ENCODE measurements at places on chromosomes 4 and X.

DNA sequence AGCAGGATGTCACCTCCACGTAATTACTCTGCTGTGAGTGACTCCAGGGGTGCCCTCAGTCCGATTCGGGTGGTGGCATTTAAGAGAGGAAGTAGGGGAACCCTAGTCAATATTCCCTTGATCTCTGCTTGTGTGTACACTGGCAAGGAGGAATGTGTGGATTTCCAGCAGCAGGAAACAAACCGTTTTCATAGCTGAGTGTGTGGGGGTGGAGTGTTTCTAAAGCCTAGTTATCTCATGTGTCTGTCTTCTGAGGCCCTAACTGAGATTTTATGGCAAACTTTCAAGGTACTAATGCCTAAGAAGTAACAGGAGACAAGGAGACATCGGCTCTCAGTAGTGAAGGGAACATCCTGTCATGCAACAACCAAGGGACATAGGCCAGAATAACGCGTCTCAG, 6.6 kb upstream of the CLDN24 start:
- DNase-seq: no peak

DNA sequence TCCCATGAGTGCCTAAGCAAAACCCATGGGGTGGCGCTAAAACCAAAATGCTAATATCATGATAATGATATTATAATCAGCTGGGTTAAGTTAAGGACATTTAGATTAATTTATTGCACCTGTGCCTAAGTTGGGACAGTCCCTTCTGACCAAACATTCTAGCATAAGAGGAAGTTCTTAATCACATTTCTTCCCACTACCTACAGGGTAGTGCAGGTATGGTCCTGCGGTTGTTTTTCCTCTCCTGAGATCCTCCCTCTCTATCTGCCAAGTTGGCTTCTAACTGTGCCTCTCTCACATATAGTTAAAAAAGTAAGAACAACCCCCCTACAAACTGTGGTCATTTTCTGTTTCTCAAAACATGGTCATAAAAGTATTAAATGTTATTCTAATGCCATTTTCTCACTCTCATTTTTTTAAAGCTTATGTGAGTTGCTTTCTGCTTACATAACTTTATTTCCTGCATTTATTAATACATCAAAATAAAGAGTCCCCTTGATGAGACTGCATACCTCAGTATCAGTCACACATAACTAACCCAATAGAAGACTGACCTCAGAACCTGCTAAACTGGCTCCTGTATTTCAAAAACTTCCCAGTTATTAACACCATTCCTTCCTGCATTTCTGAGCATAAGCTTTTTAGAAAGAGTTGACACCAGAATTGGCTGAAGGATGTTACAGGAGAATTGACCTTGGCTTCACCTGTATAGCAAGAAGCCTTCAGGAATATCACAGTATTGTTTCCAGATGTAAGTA, 1332.5 kb downstream of the FSTL5 start:
- no peak for DNase-seq

- DNase-seq: no peak
Observed at GRCh38 chrX:150696331-150696730, 3.1 kb downstream of the MTMR1 start.

DNA sequence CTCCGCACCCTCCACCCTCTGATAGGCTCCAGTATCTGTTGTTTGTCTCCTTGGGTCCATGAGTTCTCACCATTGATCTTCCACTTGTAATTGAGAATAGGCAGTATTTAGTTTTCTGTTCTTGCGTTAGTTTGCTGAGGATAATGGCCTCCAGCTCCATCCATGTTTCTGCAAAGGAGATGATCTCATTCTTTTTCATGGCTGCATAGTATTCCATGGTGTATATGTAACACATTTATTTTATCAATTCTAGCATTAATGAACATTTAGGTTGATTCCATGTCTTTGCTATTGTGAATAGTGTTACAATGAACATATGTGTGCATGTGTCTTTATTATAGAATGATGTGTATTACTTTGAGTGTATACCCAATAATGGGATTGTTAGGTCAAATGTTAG, 814.6 kb upstream of the FRG1 start:
- no peak for DNase-seq

DNA sequence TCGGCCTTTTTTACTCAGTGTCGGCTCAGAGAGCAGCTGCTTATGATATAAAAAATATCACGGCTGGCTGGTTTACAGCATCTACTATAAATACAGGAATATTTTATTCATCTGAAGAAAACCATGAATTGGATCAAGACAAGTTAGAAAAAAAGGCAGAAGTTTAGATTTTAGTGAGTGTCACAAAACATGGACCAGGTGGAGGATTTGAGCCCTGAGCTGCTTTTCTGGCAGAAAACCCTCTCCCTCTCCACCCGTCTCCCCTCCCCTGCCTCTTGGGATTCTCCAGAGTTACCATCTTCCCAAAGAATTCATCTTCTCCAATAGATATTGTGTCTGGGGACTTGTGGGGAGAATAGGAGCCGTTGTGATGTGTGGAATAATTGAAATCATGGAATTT, 142.8 kb upstream of the RAI2 start:
- DNase-seq: no peak

GRCh38 chr4:39855909-39856512, 121.7 kb downstream of the PDS5A start:
- no peak for DNase-seq

GRCh38 chr4:18227880-18228279, 206.3 kb upstream of the LCORL start:
- no peak for DNase-seq

GRCh38 chr4:128668566-128668965, 140.9 kb upstream of the JADE1 start:
- DNase-seq: no peak

- DNase-seq: no peak
Observed at GRCh38 chr4:9913846-9914245, 107.5 kb downstream of the SLC2A9 start.

- no peak for DNase-seq
Observed at GRCh38 chr4:44320833-44321232, 127.8 kb downstream of the KCTD8 start.

- no peak for DNase-seq
Observed at GRCh38 chrX:152925835-152926234, 28.0 kb downstream of the ZNF185 start.

- no peak for DNase-seq
Observed at GRCh38 chr4:144014808-144015207, 4.4 kb downstream of the GYPB start.

- DNase-seq: peak; percentile 60
Observed at GRCh38 chr4:30717208-30718020, 2.8 kb upstream of the PCDH7 start.

- no peak for DNase-seq
Observed at GRCh38 chr4:110515676-110516075, 39.7 kb downstream of the ENPEP start.

DNA sequence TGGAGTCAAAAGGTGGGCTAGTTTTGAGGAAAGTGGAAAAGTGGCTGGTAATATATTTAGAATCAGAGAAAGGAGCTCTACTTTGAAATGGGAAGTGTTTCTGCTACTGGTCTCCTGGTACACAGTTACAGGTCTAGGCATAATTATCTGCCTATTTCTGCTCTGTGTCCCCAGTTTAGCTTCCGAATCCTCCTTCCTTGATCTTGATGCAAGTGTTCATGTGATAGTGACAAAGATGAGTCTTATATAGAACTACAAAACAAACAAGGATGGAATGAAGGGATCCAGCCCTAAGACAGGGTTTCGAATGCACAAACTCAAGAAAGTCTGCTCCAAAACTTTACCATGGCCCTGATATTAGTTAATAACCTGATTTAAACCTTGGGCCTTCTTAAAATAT, 580.2 kb downstream of the INPP4B start:
- DNase-seq: no peak

GRCh38 chrX:150849996-150850720, 48.3 kb downstream of the CD99L2 start:
- DNase-seq: no peak

DNA sequence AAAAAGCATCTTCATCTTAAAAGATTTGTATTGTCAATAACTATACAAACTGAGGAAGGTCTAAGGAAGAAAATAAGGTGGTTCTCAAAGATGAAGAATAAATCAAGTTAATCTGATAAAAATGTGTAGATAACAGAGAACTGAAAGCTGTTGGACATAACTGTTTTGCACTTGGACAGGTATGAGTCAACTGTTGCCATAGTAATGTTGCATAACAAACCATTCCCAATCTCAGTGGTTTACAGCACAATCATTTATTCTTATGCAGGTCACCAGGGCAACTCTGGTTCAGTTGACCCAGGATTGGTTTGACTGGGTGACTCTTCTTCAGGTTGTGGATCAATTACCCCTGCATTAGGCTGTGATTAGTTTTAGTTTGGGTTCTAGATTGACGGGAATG, 2197.7 kb downstream of the ARAP2 start:
- no peak for DNase-seq

GRCh38 chrX:32501606-32502005, 709.7 kb downstream of the DMD start:
- DNase-seq: no peak

- no peak for DNase-seq
Observed at GRCh38 chr4:58600290-58600689, 1490.1 kb upstream of the IGFBP7 start.

DNA sequence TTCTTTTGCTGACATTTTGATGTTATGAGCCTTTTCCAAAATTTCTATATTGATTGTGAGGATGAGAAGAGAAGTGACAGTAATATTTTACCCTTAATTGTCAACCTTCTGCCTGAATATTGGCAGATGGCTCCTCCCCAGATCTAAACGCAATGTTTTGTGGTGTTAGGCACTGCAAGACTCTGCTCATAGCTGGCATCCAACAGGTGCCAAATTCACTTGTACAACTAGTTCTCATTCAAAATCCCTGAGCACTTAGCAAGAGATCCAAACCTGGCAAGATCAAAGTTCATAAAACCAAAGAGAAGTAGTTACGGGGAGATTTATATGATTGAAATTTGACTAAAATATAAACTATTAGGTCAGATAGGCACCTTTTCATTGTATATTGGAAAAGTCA, 901.7 kb upstream of the INTU start:
- no peak for DNase-seq

DNA sequence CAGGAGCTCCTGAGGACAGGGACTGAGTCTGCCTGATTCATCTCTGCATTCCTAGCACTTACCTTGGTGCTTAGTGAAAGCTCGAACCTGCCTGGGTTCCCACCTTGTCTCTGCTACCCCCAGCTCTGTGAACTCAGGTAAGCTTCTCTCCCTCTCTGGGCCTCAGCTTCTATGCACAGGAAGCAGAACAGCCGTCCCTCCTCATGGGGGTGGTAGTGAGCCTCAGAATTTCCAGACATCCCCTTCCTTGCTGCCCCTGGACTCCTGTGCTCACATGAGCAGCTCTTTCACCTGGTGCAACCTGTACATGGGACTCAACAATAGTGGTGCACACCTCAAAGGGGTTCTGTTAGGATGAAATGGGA, 50.8 kb downstream of the HTRA3 start:
- no peak for DNase-seq

DNA sequence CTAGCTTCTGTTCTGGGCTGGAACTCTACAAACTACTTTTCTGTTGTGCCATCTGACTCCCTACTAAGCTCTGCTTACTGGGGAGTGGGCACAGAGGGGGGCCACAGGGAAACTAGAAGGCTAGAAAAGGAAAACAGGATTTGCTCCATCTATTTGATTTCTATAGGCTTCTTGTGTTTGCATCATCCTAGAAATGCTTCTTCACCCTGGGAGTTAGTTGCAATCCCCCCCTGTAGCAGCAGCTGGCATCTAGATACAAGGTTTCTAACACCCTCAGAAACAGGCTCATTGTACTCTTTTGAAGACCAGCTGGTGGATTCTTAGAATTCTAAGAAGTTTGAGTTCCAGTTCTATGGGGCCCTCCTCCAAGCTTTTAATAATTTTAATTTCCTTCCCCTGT, 213.4 kb downstream of the TMA16 start:
- DNase-seq: no peak

GRCh38 chrX:118353081-118353850, 7.4 kb downstream of the WDR44 start:
- no peak for DNase-seq

DNA sequence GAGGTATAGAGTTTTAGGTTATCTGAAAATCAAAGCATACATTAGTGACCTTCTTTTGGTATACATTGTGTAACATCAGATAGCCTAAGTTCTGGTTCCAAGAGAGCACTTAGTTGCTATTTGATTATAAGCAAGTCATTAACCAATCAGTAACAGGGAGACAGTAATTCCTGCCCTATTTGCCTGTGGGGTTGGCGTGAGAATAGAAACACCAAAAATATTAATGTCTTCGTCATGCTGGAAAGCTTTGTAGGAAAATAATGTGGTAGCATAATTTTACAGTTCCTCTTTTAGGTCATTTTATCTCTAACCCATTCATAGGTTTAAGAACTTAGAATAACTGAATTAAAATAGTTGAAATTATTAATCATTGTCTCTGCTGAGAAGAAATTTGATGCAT, 37.8 kb downstream of the NPNT start:
- DNase-seq: no peak

- no peak for DNase-seq
Observed at GRCh38 chr4:174604198-174604597, 81.9 kb upstream of the HPGD start.

DNA sequence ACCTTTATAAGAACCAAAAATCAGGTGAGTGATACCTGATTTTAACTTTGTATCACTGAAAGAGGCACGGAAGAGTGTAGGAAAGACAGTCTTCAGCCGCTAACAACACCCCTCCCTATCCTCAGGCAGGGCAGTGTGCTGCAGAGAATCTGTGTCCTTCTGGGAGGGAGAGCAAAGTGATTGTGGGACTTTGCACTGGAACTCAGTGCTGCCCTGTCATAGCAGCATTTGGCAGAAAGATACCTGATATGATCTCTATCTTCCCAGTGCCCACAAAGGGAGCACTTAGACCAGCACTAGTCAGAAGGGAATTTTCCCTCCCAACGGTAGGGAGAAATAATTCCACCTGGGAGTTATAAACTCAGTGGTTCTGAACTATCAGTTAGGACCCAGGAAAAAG, 139.0 kb downstream of the FMR1NB start:
- DNase-seq: no peak

- DNase-seq: no peak
Observed at GRCh38 chr4:3746701-3747580, 19.2 kb upstream of the ADRA2C start.
